Placental pericyte (primary cell): ENCODE measurements at places on chromosomes 4 and X. TPM values are rescaled to one million over a fixed set of nuclear protein-coding genes. Genes with fewer than 3 reads are reported as not detected.

ABCG2 gene
- total RNA-seq, result 17.8 and 52.5 TPM in 2 replicates

IBSP gene
- 0.14 TPM in 1 of 2 replicates, not detected in the other for total RNA-seq

PITX2 gene
- total RNA-seq, result 36.1 and 62.2 TPM in 2 replicates

DAPP1 gene
- not detected in 2 replicates for total RNA-seq

TLR3 gene
- 1.7 and 2.8 TPM in 2 replicates for total RNA-seq

P2RY4 gene
- 0.14 and 0.22 TPM in 2 replicates for total RNA-seq

MAGEA4 gene
- not detected in 2 replicates for total RNA-seq

LONRF3 gene
- 0.22 and 0.57 TPM in 2 replicates for total RNA-seq

QRFPR gene
- total RNA-seq, result not detected in 2 replicates

GAB3 gene
- total RNA-seq, result 0.44 and 0.57 TPM in 2 replicates

POU3F4 gene
- not detected in 2 replicates for total RNA-seq

CLIC2 gene
- 0.22 and 1.3 TPM in 2 replicates for total RNA-seq
